ENCODE measurements at places on chromosomes 1 and 21.

DNA sequence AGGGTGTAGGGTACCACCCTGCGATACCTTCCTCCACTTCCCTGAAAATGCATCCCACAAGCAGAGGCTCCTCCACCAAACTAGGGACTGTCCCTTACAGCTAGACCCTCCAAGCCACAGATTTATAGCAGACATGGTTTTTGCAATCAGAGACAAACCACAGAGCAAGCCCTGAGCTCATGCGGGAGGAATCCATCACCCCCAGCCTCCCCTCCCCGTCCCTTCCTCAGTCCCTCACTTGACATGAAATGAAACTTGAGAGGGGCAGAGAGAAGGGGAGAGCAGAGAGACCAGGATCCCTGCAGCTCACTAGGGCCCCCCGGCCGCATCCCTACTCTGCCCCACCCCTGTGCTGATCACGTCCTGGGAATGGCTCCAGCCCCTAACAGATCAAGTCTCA is 94.9 kb downstream of the MRPL37 start:
- DNase-seq, result no peak

GRCh38 chr1:20448671-20449071 is 37.3 kb downstream of the CAMK2N1 start:
- peak; percentile 87 for DNase-seq

DNA sequence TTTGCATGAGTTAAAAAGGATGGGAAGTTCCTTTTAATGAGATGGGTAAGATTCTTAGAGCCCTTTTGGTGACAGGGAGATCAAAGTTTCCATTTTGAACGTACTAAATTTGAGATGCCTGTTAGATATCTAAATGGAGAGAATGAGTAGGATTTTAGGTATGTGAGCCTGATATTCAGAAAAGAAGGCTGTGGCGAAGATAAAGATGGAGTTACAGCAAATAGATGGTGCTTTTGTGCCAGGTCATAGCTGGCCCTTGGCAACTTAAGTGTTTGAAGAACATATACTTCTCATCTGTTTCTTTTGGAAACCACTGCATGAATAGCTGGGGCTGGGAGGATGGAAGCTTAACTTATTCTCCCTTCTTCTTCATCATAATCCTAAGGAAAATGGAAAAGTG is 282.5 kb downstream of the PTBP2 start:
- DNase-seq, result no peak

GRCh38 chr1:46005594-46005993 is 126.8 kb downstream of the PIK3R3 start:
- no peak for DNase-seq

GRCh38 chr1:198678901-198679329 is 40.1 kb downstream of the PTPRC start:
- DNase-seq, result no peak

DNA sequence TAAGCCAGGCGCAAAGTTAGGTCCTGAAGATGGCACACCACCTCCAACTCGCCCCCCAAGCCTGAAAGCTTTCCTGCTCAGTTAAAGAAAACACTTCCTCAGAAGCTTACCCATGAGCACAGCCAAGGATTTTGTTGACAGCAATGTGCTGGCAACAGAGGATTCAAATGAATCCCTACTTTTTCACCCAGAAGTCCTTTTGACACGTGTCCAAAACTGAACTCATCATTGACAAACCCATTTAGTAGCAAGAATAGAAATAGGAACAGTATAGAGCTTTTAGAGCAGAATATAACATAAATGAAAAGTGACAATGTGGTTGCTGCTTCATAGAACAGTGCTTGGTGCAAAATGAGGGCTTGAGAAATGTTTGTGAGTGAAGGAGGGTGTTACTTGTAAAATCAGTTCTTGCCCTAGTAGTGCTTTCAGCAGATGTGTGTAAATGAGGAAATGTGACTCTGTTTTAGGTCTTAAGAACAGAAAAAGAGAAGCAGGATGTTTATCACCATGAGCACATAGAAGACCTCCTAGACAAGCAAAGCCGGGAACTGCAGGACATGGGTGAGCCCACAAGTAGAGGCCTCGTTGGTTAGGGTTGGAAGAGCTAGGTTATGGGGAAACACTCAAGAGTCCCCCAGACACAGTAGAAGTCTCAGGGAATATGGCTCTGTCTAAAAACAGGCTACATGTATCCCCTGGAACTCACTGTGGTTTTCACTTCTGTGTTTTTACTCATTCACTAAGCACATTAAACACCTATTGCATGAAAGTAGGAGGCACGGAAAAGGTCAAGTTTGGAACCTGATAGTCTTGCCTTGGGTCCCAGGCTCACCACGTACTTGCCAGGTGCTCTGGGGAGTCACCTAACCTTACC is 48.6 kb upstream of the TMEM125 start:
- DNase-seq, result no peak

GRCh38 chr1:172180501-172181285 is 239.8 kb upstream of the C1orf105 start:
- no peak for DNase-seq

DNA sequence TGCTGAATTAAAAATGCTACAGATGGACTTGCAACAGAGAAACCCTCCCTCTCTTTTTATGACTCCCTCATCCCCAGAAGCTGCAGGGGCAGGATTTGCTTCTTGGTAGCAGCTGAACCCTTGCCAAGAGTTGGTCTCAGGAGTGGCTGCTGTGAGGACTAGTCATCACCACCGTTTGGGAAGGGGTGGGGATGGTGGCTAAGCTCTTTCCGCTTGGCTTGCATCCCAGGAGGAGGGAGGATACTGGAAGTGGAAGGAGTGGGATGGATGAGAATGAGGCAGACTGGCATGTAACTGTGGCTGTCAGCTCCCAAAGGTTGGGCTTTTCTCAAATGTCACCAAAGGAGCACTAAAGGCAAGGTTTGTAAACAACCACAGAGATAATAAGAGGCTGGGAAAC is 50.8 kb upstream of the COL24A1 start:
- DNase-seq, result peak; percentile 18

DNA sequence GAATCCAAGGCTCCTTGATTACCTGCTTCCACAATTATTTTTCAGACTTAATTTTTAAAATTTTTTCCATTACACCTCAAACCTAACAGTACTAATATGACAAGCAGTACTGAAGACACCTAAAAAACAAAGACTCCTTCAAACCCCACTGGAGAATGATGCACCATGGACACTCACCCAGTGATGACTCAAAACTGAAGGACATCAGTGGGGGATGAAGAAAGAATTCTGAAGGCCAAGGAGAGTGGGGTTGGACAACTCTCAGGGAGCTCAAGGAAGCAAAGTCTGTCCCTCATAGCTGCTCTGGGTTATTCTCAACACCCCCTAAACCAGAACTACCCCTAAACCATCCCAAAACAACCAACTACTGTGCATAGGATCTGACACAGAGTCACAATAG is 2.4 kb upstream of the ARHGAP29 start:
- no peak for DNase-seq

DNA sequence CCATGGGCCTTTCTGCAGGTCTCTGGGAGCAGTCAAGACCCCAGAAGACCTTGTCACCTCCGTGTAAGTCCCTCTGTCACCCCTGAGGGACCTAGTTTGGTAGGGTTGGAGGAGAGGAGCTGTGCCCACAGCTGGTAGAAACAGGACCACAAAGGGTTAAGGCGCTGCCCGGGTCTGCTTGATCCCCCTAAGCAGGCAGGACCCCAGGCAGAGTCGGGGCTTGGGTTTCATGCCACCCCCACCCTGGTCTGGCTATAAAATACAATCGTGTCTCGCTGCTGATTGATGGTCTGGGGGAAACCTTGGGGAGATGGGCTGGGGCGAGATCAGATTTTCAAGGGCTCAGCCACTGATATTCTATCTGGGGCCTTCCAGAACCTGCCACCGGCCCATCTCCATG is 50.9 kb downstream of the TAS1R2 start:
- DNase-seq, result no peak

DNA sequence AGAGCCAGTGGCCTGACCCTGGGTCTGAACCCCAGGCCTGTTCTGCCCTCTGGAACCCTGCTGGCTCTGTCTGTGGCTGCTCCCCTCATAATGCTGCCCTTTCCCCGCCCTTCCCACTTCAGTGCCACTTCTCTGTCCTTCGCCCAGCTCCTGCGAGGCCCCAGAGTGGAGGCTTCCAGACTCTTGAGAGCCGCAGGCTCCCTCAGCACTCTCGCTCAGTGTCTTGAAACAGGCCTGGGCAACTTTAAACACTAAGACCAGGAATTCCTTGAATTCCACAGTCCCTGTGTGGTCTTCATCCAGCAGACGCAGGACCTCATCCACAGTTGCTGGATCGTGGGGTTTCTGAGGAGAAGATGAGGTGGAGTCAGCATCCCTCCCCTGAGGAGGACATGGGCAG is 3.5 kb downstream of the CRNN start:
- no peak for DNase-seq

DNA sequence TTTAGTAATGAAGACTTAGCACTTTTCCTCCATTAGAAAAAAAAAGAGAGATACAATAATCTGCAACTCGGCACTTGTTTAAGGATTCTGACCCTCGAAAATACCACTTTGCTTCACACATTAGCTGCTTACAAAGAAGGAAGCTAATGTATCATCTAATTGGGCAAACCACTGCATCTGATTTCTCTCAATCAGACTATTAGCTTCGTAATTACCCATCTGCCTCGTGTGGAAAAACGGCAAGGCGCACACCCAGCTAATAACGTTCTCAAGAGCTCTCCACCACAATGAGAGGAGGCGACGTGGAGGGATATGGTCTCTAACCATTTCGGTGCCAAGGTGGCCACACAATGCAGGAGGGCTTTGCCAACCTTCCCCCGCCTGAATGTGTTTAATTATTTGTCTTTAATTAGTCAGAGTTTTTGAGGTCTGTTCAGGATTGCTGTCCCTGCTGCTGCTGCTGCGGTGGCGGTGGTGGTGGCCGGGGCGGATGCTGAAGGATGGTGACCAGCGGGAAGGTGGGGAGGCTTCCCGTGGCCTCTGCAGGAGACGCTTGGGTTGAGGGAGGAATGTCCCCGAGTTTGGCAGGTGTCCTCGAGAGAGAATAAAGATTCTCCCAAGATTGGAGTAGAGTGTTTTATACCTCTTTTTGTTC is 374.5 kb downstream of the RPS6KC1 start:
- DNase-seq, result no peak

- no peak for DNase-seq
Measured at GRCh38 chr1:228150120-228150460, 360 bp downstream of the GJC2 start.

- no peak for DNase-seq
Measured at GRCh38 chr1:212104586-212105325, 69.2 kb downstream of the DTL start.

GRCh38 chr1:47758341-47759250 is 238.6 kb downstream of the TRABD2B start:
- DNase-seq, result no peak

- DNase-seq, result no peak
Measured at GRCh38 chr1:164861632-164862031, 302.6 kb downstream of the PBX1 start.

All from neural progenitor cell (in vitro differentiated cells).